Activated CD8-positive, alpha-beta memory T cell treated with anti-CD3 and anti-CD28 coated beads, Interleukin-2, amount 50 U/mL, for 4 hours (primary cell): ENCODE measurements at places on chromosomes 5 and 9.

DNA sequence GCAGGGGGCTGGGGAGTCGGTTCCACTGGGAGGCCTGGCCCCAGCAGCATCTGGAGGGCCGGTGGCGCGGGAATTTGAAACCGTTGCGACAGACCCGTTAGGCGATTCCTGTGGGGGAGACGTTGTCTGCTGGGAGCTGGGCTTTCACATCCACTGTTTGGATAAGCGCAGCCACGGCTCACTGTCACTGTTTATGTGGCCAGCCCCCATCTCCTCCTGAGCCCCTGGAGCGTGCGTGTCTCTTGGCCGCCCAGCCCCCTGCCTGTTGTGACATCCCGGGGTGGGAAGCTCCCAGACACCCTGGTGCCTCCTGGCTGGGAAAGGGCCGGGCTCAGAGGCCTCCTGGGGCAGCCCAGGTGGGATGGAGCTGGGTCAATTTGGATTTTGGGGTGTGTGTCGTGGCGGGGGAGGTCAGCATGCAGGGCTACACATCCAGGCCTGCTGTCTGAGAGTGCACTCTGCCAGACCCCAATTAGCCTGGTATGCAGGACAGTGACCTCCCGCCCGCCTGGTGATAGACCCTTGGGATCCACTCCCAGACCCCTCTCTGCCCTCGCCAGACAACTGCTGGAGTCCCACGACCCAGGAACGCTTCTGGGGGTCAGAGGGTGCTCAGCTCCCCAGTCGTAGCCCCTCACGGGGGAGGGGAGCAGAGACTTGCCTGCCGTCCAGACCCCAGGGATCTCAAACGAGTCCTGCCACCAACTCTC lies 62.0 kb upstream of the RNU6ATAC start:
- DNase-seq, result no peak

GRCh38 chr5:65775476-65775875 lies 53.5 kb downstream of the NLN start:
- no peak for DNase-seq

DNA sequence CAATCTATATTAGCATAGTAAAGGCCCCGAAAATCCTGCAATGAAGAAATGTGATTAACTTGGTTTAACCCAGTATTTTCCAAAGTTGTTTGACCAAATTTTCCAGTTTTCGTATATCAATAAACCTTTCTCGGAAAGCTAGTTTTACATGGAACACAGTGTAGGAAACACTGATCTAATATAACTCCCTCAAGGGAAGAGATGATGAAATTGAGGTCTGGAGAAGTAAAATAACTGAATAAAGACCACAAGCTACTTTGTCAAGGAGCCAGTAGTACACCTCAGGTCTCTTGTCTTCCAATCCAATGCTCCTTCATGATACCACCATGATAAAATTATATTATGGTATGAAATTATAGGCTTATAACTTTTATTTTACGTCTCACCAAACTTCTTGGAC lies 118.1 kb upstream of the TARS1 start:
- no peak for DNase-seq

GRCh38 chr9:3824581-3824980 lies 298.8 kb upstream of the RFX3 start:
- no peak for DNase-seq

- DNase-seq, result no peak
Measured at GRCh38 chr9:118367383-118367782, 663.2 kb downstream of the TLR4 start.

DNA sequence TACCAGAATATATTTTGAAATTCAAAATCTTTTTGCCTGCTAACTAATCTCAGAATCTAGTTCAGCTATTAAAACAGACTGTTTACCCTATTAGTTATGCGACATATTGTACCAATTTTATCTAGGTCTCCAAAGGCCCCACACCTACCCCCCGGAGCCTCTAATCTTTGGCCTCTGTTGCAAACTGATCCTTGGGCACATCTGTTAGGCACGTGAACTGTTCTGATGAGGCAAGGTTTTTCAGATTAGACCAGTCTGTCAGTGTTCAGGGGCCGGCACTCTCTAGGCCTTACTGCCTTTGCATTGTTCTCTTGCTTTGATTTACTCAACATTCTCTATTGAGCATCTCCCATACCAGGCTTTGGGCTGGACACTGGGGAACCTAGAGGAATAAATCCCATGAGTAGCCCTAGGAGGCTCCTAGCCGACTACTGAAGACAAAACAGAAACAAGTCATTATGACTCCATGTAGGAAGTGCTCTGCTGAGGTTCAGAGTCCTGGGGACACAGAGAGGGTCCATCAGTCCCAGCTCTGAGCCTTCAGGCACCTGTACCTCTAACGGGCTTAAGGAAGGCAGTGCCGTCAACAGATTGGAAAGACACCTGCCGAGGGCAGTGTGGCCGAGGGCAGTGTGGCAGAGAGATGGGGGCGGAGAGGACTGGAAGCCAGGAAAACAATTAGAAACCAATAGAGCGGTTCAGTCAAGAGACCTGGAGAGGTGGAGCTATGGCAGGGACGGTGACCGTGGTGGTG lies 245.1 kb downstream of the AOPEP start:
- DNase-seq, result no peak

- DNase-seq, result no peak
Measured at GRCh38 chr5:123344816-123345426, 78.3 kb downstream of the CEP120 start.

GRCh38 chr5:77935506-77936364 lies 159.6 kb upstream of the TBCA start:
- no peak for DNase-seq

DNA sequence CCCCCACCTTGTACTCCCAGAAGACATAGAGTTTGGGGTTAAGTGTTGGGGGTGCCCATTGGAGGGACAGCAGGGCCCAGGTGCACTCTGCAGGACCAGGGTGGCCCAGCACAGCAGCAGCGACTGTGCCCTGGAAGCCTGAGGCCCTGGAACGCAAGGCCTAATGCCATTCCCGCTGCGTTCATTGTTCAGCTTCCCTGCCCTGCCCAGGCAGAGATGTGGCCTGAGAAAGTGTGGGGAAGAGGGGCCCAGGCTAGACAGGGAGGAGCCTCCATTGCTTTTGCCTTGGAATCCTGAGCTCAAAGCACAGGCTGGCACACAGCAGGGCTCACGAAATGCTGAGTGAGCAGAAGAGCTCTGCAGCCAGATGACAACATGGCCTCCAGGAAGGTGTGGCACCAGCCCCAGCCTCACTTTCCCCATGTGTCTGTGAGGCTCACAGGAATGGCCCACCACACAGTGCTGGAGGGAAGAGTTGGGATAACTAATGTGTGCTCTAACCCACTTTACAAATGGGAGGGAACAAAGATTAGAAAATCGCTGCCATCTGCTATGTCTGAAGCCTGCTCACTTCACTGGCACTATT lies 19.4 kb downstream of the S1PR3 start:
- no peak for DNase-seq

- no peak for DNase-seq
Measured at GRCh38 chr5:114367029-114367428, 5.2 kb downstream of the KCNN2 start.

- no peak for DNase-seq
Measured at GRCh38 chr5:16902846-16903245, 33.2 kb downstream of the MYO10 start.
